CD4-positive, alpha-beta T cell (primary cell): ENCODE measurements at places on chromosomes 5 and 9. TPM values are rescaled to one million over a fixed set of nuclear protein-coding genes. Genes with fewer than 3 reads are reported as not detected.

IL5 gene
- not detected for total RNA-seq

DNA sequence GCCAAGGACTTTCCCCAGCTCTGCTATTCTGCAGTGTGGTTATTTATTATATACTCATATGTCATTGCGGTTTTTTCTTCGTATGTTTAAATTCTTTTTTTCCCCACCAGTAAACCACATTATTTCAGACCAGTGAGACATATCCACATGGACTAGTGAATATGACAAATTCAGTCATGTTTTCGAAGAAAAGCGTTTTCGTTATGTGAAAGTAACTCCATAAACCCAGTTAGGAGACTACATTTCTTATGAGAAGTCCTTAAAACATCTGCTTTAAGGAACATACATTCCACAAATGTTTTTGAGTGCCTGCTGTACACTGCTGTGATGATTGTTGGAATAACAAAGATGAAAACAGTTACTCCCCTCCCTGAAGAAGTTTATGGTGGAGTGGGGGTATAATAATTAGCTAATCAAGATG lies 591.8 kb upstream of the CLINT1 start:
- H3K4me1 ChIP-seq, result no peaks in the 10 kb centered on the region
- H3K4me3 ChIP-seq, result no peak overlapping the region
- DNase-seq, result no peak
- H3K36me3 ChIP-seq, result no peaks in the 10 kb centered on the region
- no peaks in the 10 kb centered on the region for H3K27me3 ChIP-seq
- H3K27ac ChIP-seq, result no peak overlapping the region

- no peaks in the 10 kb centered on the region for H3K36me3 ChIP-seq
- no peak overlapping the region for H3K4me3 ChIP-seq
- no peaks in the 10 kb centered on the region for H3K4me1 ChIP-seq
These were observed 34.4 kb downstream of the PAM start for GRCh38 chr5:102789469-102789868.

- H3K4me1 ChIP-seq, result no peaks in the 10 kb centered on the region
- no peak overlapping the region for H3K4me3 ChIP-seq
These were observed 216.4 kb downstream of the TARS1 start for GRCh38 chr5:33657176-33657575.

DNA sequence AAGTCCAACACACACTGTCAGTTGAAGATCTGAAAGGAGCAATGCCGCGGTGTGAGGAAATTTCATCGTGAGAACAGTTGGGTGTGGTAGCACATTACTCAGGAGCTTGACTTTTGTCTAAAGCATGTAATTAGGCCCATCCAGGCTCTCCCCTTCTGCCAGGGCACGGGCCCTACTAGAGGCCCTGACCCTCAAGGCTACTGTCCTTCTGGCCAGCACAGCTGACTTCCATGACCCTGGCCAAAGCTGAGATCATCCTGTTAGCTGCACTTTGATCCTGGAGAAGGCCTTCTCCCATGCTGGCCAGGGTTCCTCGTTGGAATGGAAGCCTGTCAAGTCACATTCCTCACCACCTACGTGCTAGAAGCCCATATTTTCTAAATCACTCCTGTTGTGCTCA lies 77.8 kb upstream of the SLC1A3 start:
- no peaks in the 10 kb centered on the region for H3K4me1 ChIP-seq
- no peak for DNase-seq
- H3K4me3 ChIP-seq, result no peak overlapping the region

- no peaks in the 10 kb centered on the region for H3K27me3 ChIP-seq
- no peak overlapping the region for H3K4me3 ChIP-seq
- peaks cover 70% of the 10 kb centered on the region for H3K36me3 ChIP-seq
- no peaks in the 10 kb centered on the region for H3K4me1 ChIP-seq
- DNase-seq, result no peak
These were observed 34.7 kb downstream of the DIMT1 start for GRCh38 chr5:62369039-62369438.

- no peaks in the 10 kb centered on the region for H3K4me1 ChIP-seq
- H3K36me3 ChIP-seq, result no peaks in the 10 kb centered on the region
- H3K27ac ChIP-seq, result no peak overlapping the region
- no peak for DNase-seq
These were observed 54.7 kb upstream of the TTC39B start for GRCh38 chr9:15361737-15362136.

DNA sequence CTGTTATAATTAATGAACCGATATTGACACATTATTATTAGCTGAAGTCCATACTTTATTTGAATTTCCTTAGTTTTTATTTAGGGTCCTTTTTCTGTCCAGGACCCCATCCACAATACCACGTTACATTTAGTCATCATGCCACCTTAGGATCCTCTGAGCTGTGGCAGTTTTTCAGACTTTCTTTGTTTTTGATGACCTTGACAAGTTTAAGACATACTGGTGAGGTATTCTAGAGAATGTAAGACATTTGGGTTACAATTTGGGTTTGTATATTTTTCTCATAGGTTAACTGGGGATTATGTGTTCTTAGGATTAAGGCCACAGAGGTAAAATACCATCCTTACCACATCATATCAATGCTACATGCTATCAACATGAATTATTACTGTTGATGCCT lies 42.7 kb downstream of the KIAA1958 start:
- no peak overlapping the region for H3K4me3 ChIP-seq
- no peak for DNase-seq
- no peaks in the 10 kb centered on the region for H3K27me3 ChIP-seq
- no peak overlapping the region for H3K27ac ChIP-seq

LHX3 gene
- 0.16 TPM for total RNA-seq
